ENCODE measurements at places on chromosomes 7 and 10.

DNA sequence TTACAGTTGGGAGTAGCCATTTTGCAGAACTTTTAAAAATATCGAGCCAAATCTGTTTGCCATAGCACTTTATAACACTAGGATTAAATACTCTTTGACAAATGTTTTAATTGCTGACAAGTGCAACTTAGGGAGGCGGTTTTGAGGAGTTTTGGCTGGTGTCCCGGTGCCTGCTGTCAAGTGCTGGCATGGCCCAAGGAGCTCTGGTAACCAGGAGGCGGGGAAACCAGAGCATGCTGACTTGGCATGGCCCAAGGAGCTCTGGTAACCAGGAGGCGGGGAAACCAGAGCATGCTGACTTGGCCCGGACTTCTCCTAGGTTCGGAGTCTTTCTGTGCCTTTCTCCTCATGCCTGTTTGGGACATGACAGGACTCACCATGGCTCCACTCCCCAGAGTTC is 30.8 kb upstream of the ZNF32 start:
- peak; percentile 85 for DNase-seq

DNA sequence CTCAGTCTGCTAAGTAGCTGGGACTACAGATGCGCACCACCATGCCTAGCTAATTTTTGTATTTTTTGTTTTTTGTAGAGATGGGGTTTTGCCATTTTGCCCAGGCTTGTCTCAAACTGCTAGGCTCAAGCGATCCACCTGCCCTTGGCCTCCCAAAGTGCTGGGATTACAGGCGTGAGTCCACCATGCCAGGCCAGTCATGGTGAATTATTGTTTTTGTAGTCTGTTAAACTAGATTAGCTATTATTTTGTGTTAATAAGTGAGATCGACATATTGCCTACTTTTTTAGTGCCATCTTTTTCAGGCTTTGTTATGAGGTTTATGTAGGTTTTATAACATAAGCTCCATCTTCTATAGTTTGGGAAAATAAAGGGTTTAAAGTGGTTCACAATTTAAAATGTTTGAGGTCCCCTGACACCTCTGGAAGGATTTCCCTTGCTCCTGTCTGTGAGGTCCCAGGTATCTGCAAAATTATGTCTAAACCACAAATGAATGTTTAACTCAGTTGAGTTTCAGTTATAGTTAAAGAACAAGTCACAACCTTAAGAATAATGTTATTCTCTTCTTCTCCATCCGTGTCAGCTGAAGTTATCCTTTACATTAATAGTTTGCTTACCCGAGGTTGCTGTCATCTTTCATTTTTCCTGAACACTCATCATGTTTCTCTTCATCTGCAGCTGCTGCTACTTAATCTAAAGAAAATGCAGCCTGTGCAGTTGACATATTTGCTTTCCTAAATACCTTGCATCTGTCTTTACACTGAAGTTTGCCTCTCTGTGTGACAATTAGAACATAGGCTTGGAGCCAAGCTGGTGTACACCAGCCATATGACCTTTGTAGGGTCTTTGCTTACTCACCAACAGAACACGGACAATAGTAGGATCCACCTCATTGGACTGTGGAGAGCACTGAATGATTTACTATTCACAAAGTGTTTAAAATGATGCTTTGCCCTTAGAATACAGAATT is 8.9 kb upstream of the VSTM4 start:
- DNase-seq = no peak

DNA sequence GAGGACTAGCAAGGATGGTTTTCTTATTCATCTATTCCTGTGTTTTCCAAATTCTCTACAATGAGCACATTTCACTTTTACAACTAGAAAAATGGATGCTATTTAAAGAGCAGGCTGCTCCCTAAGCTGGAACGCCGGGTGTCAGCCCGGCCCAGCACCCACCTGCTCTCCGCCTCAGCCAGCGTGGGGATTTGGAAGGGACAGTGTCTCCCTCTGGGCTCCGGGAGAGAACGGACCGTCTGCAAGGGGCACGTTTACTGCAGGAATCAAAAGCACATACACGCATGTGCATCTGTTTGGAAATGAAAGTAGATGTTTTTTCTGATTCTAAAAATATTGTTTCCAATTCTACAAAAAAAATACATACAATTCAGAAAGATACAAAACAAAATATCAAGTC is 2.3 kb upstream of the JAKMIP3 start:
- peak; percentile 27 for DNase-seq

GRCh38 chr10:118522791-118523498 is 72.5 kb downstream of the PRLHR start:
- DNase-seq = no peak

DNA sequence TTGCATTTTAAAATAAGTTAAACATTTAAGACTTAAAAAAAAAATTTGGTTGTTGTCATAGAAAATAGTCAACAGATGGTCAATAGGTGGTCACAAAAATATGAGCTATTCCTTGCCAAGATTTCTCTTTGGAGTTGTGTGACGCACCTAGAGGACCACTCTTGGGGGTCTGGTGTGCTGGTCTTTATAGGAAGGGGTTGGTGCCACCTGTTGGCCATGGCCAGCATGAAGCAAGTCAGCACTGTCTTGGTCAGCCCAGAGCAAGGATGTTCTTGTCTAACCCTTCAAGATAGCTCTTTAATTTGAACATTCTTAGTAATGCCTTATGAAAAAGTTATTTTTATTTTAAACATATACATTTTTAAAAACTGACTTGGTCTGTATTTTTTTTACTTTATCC is 267.9 kb upstream of the CNTNAP2 start:
- DNase-seq = no peak

DNA sequence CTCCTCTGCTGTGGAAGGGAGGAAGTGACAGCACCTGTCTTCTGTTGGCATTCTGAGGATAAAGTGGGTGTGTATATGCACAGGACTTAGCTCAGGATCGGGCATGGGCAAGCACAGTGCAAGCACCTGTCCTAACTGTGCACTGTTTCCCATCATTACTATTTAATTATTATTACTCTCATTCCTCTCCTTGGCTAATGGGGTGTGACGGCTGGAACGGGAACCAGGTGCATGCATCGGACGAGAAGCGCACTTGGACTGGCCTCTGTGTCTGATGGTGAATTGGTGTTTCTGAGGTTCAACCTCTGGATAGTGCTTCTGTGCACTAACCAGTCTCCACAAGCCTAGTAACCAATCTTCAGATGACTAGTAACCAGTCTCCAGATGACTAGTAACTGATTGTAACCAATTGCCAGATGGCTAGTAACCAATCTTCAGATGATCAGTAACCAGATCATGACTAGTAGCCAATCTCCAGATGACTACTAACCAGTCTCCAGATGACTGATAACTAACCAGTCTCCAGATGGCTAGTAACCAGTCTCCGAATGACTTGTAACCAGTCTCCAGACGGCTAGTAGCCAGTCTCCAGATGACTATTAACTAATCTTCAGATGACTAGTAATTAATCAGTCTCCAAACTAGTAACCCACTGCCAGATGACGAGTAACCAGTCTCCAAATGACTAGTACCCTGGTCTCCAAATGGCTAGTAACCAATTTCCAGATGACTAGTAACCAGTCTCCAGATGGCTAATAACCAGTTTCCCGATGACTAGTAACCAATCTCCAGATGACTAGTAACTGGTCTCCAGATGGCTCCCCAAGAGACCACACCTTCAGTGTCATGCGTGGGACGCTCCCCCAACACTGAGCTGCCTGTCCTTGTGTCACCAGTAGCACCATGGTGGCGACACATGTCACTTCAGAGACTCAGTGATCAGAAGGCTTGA is 85.8 kb downstream of the PAXIP1 start:
- no peak for DNase-seq

DNA sequence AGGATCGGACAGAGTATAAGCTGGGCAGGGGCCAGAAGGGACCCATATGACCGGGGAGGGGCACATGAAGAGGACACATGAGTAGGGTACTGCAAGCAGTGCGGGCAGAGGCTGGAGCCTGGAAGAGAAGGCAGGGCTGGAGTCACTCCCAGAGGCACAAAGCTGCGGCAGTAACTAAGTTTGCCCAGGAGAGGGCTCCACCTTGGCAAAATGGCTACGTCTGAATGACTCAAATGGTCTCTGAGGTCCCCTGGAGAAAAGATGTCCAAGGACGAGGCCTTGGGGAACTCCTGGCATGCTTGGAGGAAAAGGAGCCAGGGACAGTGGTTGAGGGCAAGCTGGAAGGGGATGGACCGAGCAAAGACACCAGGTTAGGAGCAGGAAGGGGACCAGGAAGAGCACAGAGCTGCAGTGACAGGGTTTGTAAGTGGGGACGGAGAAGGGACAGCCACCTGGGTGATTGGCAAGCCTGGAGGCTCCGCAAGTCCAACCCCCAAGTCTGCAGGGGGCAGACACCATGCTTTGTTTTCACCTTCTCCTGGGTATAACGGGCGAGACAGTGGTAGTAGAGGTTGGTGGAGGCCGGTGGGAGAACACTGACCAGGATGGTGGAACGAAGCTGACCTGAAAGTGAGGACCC is 43.1 kb upstream of the LBX1 start:
- DNase-seq = no peak

- DNase-seq = no peak
Measured at GRCh38 chr7:77846317-77847092, 47.9 kb downstream of the PHTF2 start.

- DNase-seq = no peak
Measured at GRCh38 chr7:284762-285722, 4.9 kb upstream of the FOXL3 start.

DNA sequence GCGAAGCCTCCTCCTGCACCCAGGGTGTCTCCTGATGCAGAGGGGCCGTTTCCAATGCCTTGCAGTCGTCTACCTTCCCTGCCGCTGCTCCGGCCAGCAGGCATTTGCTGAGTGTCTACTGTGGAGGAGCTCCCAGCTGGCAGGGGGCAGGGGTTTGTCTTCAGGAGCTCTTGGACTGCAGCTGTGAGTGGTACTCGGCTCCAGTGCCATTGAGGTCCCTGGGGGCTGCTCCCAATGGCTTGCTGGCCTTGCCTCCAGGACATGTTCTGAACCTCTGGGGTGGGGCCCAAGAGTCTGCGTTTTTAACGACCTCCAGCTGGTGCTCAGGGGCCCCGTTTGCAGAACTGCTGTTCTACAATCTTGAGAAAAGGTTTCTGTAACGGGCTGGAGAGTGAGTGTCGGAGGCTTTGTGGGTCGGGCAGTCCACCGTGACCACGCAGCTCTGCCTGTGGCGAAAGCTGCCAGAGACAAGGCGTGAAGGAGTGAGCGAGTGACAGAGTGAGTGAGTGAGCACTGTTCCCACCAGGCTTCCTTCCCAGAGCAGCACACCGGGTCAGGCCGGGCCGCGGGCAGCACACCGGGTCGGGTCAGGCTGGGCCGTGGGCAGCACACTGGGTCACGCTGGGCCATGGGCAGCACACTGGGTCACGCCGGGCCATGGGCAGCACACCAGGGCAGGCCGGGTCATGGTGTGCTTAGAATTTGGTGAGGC is 520.2 kb downstream of the PTPRN2 start:
- DNase-seq = no peak

- DNase-seq = no peak
Measured at GRCh38 chr10:77638321-77639101, 903 bp upstream of the KCNMA1 start.

- DNase-seq = no peak
Measured at GRCh38 chr10:118264838-118265470, 77.2 kb downstream of the FAM204A start.

DNA sequence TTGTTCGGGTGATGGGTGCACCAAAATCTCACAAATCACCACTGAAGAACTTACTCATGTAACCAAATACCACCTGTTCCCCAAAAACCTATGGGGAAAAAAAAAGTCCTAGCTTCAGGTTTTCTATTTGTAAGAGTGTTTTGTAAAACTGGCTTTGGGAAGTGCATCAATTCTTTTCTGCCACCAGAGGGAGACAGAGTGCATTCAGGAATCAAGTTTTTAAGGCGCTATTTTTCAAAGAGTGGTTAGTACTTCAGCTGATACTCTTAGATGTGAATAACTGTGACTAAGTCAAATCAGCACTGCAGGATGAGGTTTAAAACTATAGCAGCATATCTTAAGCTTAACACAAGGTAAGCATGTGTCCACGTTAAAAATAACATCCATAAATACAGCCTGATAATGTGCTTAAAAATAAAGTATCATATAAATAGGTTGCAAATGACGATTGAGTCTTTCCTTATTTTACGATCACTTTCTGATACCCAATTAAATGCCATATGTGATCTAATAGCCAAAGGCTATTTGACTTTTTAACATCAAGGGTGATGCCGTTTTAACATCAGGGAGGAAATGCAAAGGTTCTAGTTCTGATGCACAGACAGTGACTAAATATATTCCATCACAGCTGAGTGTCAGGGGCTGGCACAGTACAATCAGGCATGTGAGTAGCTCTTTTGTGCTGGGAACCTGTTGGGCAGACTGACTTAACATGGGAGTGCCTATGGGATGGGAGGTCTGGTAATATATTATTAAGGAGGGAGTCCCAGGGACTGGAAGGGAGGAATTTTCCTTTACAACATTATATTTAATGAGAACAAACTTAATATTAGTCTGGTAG is 10.6 kb upstream of the LYZL2 start:
- DNase-seq = no peak

GRCh38 chr7:333393-333764 is 43.4 kb downstream of the FOXL3 start:
- no peak for DNase-seq

DNA sequence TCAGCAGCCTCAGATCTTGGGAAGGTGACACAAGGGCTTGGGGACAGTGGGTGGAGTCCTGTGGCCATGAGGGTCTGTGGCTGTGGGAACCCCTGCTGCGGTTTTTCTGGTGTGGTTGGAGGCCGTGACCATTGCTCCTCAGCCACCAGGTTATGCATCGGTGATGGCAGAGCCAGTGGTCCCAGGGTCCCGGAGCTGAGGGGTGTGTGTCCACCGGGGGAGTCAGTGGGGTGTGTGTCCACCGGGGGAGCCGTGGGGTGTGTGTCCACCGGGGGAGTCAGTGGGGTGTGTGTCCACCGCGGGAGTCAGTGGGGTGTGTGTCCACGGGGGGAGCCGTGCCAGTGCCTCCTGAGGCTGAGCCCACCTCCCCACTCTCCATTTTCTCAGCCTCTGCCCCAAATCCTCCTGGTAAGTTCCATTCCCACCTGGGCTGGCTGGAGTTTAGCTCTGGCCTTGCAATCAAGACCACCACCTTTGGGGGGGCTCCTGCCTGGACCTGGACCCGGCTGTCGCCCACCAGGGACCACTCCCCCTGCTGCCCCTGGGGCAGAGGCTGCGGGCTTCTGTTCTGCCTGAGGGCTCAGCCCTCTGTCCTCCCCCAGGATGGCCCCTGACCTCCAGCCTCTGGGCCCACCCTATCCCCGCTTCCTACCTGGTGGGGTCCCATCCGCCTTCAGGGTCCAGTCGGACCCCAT is 143.5 kb downstream of the ELFN1 start:
- DNase-seq = no peak

- no peak for DNase-seq
Measured at GRCh38 chr10:89164080-89164479, 43.0 kb downstream of the CH25H start.

- DNase-seq = no peak
Measured at GRCh38 chr10:73647211-73647874, 6.1 kb upstream of the MYOZ1 start.

Measured in cardiac septum (tissue), 1 donor.